ENCODE measurements at places on chromosomes 1 and 21.

- DNase-seq, result no peak
These were observed 3.7 kb downstream of the OLFM3 start for GRCh38 chr1:101992821-101993575.

GRCh38 chr1:12435639-12436344 is 182.2 kb downstream of the DHRS3 start:
- DNase-seq, result no peak

DNA sequence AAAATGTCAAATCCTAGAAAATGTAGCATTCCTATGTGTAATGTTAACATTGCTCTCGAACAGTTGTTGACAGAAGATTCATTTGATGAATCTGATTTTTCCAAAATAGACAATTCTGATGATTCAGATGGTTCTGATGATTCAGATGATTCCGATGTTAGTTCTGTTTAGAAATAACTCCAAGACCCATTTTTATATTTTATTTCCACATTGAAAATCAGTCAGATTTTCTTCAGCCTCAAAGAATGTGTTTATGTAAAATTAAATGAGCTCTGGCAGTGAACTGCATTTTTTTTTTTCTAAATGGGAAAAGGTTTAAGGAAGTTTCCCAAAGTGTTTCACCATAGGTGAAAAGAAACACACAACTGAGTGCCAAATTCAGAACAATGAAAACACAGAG is 136.5 kb downstream of the TSEN15 start:
- DNase-seq, result no peak

GRCh38 chr1:111920221-111921024 is 69.0 kb downstream of the KCND3 start:
- peak; percentile 39 for DNase-seq

DNA sequence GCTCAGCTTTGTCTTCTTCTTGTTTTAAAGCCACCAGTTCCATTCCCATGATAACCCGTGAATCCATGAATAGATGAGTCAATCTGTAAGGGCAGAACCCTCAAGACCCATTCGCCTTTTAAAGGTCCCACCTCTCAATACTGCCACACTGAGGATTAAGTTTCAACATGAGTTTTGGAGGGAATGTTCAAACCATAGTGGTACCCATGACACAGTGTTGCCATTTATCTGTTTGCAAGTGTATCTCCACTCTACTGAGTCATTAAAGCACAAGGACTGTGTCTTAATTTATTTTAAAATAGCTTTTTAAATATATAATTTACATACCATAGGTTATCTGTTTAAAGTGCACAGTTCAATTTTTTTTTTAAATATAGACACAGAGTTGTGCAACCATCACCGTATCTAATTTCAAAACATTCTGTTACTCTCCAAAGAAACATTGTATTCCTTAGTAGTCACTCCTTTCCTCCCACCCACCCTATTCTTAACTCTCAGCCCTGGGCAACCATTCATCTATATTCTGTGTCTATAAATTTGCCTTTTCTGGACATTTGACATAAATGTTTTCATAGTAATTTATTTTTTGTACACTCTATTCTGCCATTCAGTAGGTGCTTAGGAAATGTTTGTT is 4.8 kb upstream of the IL24 start:
- DNase-seq, result no peak

DNA sequence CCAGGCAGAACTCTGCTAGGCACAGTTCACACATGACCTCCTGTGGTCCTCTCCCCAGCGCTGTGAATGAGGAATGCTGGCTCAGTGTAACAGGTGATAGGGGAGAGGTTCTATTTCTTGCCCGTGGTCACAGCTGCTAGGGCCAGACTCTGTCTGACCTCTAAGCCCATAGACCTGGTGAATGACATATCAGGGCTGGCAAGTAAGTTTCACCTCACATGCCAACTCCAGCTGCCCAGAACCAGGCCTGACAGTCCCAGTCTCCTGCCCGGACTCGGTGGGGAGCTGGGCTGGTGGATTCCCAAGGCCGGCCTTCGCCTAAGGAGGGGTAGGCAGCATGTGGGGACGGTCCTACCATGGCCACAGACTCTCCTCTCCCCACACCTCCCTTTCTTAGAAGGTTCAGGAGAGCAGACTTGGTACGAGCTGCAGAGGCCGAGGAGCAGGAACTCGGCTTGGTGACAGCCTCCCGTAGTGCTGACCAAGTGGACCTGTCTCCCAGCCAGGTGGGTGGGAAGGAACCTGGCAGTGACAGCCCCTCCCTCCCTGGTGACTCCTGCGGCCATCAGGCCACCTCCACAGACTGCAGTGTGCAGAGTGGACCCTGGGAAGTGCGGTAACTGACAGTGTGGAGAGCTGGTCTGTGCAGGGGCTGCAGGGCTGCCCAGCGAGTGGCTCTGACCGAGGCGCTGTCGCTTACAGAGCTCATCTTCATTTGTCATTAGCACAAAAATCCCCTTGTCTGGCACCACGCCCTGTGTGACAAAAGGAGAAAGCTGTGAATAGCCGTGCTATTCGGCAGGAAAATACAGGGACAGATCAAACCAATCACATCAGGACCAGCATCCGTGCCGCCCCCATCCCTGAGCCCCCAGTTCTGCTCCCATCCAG is 74.6 kb downstream of the SCCPDH start:
- DNase-seq, result no peak

GRCh38 chr1:21497466-21498061 is 11.7 kb upstream of the ALPL start:
- no peak for DNase-seq

GRCh38 chr1:228902781-228903433 is 167.6 kb downstream of the RHOU start:
- DNase-seq, result no peak

GRCh38 chr1:2474933-2475371 is 1.1 kb upstream of the PLCH2 start:
- DNase-seq, result no peak

GRCh38 chr1:231124746-231125145 is 37.1 kb upstream of the TRIM67 start:
- no peak for DNase-seq

DNA sequence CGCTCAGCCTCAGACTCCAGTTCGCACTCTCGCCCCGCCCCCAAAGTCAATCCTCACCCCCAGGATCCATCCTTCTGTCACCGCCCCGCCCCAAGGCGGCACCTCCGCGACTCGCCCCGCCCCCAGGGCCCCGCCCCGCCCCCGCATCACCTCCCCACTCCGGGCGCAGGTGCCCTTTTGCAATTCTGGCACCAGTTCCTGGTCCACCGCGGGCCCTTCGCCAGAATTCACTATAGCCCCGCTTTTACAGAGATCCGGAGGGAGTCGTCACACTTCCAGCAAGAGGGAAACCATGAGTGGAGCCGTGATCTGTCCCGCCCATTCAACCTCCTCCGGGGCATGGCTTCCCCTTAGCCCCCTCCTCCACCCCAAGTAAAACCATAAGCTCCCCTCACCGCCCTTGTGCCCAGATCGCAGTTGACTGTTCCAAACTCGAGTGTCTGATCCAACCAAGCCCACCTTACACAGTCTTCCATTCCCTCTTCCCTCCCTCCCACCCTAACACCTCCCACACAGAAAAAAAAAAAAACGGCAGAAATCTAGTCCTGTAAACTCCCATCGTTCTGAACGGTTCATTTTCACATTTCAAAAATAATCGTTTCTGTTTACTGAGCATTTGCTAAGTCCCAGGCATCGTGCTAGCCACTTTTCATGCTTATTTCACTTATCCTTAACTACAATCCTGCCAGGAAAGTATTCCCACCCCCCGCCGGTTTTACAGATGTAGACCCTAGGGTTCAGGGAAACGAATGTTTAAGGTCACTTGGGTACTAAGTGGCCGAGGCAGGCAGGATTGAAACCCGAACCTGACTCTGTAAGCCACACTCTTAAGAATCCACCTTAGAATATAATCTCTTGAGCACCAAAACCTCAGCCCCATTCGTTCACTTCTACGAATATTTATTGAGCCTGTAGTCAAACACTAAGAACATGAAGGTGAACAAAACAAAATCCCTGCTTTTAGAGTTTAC is 1.3 kb upstream of the DNAJC16 start:
- no peak for DNase-seq

- no peak for DNase-seq
These were observed 1.6 kb downstream of the HES2 start for GRCh38 chr1:6417961-6418667.

DNA sequence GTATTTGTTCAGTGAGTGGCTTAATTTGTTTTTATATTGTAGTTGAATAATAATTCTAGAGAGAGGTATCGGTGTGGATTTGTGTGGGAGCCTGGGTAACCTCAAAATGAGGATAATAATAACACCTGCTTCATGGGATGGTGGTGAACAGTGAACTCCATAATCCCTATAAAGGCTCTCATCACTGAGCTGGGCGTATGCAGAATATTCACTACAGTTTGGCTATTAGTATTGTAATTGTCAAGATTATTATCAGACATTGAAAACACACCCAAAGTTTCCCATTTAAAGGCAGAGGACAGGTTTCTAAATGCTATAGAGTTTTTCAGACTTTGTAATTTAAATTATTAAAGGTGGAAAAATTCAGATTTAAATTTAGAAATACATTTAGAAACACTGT is 7.0 kb upstream of the LAMC2 start:
- no peak for DNase-seq

DNA sequence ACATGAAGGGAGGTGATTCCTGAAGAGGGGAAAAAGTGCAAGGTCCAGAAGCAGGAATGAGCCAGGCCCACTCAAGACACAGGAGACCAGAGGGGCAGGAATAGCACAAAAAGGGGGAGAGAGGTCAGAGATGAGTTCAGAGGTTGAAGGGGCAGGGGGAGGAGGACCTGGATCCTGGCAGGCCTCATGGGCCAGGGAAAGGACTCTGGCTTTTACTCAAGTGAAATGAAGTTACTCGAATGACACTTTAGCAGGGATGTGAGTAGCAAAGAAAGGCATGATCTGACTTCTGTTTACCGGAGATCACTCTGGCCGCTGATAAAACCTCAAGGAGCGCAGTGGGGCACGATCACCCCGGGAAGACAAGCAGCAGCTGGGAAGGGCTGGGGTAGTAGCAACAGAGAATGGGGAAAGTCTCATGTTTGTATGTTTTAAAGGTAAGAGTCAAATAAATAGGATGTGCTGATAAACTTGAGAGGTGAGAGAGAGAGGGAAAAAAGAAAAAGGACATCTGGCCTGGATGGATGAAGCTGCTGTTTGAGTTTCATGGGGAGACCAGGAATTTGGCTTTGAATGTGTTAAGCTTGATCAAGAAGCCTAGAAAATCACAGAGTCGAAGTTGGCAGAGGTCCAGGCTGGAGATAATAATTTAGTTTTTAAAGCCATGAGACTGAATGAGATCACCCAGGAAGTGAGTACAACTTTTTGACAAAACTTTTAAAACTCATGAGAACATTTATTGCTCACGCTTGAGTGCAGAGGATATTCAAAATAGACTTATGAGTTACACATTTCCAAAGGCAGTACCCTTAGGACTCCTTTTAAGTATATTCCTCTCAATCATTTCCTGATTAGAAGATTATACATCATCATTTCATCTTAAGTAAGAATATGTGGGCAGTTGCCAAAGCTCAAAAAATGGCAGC is 156.0 kb downstream of the RERE start:
- no peak for DNase-seq

DNA sequence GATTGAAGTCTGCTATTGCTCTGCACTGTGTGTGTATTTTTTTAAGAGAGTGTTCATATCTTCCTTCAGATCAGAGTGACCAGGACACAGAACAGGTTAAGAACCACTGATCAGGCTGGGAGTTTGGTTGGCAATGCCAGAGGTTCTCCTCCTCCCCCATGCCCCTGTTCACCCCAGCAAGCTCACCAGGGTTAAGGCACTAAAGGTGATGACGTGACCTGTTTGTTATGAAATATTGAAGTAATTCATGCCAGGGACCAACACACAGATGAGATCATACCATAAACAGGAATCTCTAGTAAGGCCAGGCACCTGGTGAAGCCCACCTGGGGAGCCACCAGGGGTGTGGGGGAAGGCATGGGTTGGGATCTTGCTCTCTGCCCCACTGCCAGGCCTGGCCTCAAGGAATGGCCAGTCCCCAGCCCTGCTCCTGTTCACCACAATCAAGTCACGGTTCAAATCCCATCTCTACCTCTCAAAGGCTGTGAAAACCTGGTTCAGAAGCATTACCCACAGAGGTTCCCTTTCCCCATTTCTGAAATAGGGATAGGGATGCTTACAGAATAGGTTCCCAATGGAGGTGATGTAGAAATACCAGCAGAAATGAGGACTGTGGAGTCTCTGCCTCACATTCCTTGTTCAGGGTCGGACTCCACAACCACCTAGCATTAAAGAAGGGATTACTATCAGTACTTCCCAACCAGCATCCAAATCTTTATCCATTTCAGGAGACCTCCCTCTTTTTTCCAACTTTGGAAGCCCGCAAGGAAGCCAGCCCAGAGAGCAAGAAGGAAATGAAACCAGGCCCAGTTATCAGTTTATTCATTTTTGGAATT is 2.4 kb downstream of the ID3 start:
- no peak for DNase-seq

DNA sequence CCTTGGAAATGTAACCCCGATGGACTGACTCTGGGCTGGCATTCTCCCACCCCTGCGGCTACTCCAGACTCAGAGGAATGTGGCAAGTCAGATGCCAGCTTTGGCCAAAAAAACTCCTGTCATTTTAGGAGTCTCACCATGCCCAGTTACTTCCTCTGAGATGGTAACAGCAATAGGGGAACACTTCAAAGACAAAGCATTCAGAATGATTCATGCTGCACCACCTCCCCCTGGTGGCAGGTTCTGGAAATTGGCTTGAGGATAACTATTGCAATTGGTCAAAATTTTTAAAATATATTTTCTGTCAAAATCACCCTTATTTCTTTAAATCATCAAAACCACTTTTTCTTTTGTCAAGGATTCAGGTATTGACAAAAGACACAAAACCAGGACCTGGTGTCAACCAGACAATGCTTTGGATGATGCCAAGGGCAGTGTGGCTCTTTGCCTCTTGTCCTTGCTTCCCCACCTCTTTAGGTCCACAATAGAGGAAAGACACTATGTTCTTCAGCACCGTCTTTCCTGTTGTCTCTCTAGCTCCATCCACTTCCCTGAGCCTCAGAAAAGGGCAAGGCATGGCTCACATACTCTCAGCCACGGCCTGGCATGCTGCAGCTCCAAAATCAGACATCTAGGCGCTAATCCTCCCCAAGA is 9.9 kb upstream of the CDCA8 start:
- no peak for DNase-seq

DNA sequence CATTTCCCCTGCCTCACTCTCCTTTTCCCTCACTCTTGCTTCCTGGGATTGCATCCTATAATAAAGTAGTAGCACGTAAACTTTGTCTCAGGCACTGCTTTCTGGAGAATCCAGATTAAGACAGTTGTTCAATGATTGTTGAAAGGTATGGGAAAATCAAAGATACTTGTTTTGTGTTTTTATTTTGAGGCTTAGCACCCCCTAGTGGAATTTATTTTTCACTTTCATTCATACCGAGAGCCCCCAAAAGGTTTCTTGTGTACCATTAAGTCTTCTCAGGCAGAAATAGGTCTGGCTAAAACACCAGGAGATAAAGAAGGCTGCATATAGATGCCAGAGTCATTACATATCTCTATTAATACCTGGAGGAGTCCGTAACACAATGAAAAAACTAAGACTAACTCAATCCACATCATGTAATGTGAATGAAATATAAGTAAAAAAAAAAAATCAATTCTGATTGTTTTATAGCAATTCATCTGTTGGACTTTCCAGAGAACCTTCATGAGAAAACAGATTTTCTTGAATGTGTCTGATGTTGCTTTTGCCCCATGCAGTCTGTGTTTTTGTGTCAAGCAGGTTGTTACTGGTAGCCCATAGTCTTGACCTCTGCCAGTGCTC is 103.5 kb downstream of the RPE65 start:
- DNase-seq, result no peak

GRCh38 chr1:177385760-177386698 is 215.3 kb downstream of the BRINP2 start:
- no peak for DNase-seq

Data from NCI-H1417 treated with DMSO at 0.1 percent for 48 hours (cell line).